ENCODE measurements at places on chromosomes 12 and 14.

- DNase-seq, result no peak
Observed at GRCh38 chr12:48291511-48291910, 59.2 kb downstream of the ZNF641 start.

DNA sequence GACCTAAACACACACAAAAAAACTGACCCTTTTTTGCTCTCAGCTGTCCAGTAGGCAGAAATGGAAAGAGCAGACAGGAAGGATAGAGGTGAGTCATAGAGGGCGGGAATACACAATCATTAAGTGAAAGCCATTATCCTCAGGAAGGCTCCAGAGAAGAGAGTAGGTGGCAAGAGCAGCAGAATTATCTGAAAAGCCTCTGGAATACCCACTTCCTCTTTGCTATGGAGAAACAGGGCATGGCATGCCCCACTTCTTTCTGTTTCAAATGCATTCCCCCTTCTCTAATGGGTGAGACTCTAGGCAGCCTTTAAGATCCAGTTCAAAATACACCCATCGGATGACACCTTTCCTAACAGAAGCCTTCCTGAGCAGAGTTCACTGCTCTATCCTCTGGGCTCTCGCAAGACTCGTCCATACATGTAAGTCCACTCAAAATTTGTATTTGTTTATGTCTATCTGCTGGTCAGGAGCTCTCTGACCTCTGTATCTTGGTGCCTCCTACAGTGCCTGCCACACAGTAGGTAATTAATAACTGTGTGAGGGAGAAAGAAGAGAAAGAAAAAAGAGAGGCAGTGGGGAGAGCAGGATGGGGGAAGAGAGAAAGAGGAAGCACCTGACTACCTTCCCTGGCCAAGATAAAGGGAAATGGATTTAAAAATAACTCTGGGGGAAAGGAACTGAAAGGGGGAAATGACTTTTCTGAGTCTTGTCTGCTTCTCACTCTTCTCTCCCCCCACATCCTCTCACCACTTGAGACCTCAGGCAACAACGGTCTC is 8.5 kb downstream of the KLHL33 start:
- no peak for DNase-seq

DNA sequence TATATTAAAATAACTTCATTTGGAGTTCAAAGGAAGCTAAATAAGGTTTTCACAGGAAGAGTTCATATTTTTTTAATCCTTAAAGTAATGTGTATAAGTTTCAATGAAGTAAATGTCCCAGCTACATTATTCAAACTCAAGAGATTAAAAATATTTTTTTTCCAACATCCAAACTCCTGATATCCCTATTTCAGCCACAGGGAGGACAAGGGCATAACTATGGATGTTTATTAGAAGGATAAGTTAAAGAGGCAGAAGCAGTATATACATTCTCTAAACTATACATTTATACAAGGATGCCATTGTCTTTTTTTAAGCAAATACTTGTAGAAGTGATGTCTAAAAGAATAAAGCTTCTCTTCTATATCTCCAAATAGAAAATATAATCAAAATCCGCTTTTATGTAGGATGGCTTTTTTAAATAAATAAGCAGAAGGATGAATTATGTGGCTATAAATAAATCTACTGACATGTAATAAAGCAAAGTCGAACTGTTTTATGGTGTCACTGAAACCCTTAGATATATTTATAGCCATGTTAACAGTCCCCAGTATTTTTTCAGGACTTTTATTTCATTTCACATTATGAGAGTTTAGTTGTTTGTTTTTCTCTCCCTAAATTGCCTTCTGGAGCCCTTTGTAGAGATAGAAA is 936.5 kb downstream of the DIO2 start:
- DNase-seq, result no peak

- DNase-seq, result no peak
Observed at GRCh38 chr14:102315121-102315520, 4.4 kb upstream of the ZNF839 start.

GRCh38 chr14:103848175-103849077 is 1.1 kb upstream of the PPP1R13B start:
- no peak for DNase-seq

GRCh38 chr14:92413379-92413778 is 90.4 kb downstream of the SLC24A4 start:
- no peak for DNase-seq

DNA sequence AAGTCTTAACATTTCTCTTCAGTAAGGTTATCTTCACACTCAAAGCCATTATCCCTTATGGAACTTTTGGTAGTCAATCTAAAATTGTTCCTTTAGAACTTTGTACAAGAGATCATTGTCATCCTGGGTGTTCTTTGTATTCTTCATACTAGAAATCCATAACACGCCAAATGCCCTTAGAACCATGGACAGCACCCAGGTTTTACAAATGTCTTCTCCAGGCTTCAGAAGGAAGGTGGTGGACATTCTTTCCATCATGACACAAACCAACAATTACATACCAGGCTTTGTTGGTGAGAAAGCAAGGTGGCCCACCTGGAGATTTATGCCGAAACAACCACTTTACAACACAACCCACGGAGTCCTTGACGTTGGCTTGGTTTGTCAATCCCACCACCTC is 365.6 kb upstream of the TBX3 start:
- DNase-seq, result no peak

DNA sequence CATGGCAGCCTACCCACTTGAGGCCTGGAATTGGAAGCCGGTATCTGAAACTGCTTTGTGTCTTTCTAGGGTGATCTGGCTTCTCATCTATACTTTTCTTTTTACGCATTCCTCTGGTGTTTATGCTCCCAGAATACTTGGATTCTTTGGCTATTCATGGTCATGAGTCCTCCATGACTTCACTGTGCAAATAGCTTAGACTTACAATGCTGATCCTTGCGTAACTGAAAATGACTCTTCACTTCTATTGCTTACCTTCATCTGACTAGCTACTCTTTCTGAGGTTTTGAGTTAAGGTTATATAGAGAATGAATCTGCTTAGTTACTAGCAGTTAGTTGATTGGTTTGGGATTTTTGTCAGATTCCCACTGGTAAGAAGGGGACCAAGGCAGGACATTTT is 121.7 kb upstream of the NOVA1 start:
- DNase-seq, result no peak

- no peak for DNase-seq
Observed at GRCh38 chr12:23803540-23803939, 145.9 kb downstream of the SOX5 start.

GRCh38 chr12:106144847-106145246 is 6.1 kb upstream of the NUAK1 start:
- DNase-seq, result no peak

DNA sequence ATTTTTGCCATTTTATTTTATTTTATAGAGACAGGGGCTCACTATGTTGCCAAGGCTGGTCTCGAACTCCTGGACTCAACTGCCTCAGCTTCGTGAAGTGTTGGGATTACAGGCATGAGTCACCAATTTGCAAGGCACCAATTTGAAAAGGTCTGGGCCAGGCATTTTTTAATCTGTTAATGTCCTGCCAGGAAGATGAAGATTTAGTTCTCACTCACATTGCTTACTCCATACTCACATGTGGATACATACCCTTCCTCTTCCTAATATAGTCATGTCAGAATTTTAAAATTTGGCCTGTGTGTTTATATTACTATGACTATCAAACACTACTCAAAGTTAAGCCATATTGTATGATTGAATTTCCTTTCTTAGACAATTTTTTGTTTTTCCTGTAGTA is 15.3 kb upstream of the EML1 start:
- DNase-seq, result no peak

DNA sequence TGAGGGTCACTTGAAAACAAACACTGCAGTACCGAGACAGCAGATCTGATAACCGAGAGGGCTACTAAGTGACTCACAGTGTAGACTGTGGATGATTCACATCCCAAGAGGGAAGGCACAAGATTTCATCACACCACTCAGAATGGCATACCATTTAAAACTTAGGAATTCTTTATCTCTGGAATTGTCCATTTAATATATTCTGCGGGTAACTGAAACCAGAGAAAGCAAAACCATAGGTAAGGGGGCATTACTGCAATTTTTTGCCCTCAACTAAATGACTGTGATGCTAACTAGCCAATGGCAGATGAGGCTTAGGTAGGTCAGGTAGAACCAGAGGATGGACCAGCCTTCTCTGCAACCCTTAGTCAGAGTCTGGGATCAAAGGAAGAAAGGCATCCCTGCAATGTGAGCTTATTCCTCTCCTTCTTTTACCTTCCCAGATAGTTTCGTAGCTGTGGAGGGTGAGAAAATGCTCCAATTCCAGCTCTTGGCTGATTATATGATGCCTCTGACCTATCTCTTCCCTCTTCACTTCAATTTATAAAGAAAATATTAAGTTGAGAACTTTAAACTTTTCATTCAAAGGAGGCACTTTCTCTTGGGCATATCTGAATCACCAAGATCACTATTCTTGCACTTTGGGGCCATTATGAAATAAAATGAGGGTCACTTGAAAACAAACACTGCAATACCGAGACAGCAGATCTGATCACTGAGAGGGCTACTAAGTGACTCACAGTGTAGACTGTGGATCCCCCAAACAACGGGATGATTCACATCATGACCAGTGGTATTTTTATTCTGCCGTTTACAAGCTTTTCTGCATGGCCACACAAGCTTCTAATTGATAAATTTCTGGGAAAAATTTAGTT is 6.8 kb downstream of the ART4 start:
- no peak for DNase-seq

- no peak for DNase-seq
Observed at GRCh38 chr12:25552681-25553080, 402 bp downstream of the LMNTD1 start.

- no peak for DNase-seq
Observed at GRCh38 chr12:118984161-118984943, 3.0 kb downstream of the SRRM4 start.

DNA sequence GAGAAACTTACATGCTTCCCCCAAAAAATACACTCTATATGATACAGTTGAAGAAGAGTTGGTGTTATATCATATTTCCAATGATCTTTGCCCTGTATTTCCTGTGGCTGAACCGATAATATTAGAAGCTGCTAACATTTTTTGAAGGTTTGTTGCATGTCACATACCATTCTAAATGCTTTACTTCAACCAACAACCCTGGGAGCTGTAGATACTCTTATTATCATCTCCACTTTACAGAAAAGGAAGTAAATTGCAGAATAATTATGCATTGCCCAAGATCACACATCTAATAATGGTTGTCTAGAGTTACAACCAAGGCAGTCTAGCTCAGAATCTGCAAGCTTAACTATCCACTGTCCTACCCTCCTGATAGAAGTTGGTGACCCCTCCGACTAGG is 182.8 kb downstream of the NUAK1 start:
- no peak for DNase-seq

- DNase-seq, result no peak
Observed at GRCh38 chr14:79293482-79294177, 917.7 kb downstream of the DIO2 start.

- peak; percentile 24 for DNase-seq
Observed at GRCh38 chr12:102769323-102769916, 147.6 kb downstream of the PAH start.

DNA sequence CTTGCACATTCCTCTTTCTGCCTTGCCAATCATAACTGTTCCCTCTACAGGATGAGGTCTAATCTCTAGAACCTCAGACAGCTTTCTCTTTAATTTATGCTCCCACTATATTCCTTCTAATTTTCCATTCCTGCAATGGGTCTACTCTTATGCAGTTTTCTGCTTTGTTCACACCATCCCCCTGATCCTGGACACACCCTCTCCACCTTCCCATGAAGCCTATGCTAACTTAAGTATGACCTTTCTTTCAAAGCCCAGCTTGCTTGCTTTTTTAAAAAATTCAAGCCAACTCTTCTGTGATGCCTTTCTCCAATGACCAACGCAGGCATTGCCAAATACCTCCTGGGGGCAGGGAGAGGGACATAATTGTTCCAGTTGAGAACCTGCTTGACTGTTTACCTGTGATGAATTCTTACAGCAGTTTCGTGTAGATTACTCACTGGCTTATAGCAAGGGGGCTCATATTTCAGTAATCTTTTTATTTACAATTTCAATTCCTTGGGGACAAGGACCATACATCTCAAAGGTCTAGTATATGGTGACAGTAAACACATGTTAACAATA is 7.8 kb downstream of the SLC38A1 start:
- DNase-seq, result peak; percentile 39

- DNase-seq, result no peak
Observed at GRCh38 chr12:15118955-15119354, 102.3 kb downstream of the RERG start.

DNA sequence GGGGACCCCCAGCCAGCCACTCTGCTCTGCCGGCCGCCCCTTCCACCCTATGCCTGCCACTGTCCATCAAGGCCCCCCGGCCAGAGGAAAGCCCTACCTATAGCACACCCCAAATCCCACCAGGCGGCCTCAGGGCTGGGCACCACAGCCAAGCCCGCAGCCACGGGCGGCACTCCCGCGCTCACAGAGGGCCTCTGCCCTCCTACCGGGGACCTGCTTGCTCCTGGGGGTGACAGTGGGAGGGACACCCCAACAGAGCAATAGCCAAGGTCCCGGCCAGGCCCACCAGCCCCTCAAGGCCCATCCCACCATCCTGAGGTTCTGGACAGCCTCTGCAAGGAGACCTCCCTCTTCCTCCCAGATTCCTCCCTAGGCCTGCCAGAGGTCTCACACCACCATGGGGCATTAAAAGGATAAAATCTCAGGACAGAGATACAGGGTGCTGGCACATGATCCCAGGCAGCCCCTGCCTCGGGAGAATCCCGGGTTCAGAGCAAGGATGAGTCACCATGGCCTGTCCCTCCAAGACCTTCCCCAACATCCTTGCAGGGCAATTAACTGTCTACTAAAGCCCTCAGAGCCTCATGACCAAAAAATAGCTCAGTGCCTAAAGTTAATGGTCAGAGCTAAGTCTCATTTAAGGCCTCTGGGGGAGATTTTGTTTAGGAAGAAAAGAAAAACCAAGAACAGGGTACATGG is 17.1 kb downstream of the CCDC85C start:
- DNase-seq, result no peak

DNA sequence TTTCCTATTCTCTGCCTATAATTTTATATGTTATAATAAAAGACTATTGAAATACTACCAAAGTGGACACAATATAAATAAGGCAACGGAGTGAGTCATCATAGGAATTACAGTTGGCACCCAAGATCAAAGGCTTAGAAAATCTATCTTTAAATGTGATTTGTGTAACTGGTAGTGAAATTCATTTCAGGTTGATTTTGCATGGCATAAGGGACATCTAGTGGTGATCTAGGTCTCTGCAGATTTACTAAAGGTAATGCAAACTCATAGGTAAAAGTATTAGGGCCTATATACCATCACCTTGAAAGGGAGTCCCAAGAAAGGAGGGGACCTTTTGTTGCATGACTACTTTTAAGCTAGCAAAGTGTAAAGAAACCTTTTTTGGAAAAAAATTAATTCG is 527.2 kb downstream of the NRXN3 start:
- peak; percentile 37 for DNase-seq

DNA sequence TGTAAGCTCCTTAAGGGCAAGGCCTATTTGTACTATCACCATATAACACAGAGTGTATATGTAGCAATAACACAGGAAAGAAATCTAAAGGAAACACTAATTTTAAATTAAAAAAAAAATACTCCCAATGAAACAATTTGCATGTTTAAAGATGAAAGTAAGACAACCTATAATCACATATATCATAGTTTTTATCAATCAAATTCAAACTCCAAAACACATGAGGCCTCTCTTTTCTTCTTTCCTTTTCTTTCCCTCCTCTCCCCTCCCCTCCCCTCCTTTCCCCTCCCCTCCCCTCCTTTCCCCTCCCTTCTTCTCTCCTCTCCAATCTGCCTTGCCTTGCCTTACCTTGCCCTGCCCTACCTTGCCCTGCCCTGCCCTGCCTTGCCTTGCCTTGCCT is 405.8 kb upstream of the RPL10L start:
- no peak for DNase-seq
